Head of caudate nucleus (tissue), 42 donors: ENCODE measurements at places on chromosomes 3 and 15.

DNA sequence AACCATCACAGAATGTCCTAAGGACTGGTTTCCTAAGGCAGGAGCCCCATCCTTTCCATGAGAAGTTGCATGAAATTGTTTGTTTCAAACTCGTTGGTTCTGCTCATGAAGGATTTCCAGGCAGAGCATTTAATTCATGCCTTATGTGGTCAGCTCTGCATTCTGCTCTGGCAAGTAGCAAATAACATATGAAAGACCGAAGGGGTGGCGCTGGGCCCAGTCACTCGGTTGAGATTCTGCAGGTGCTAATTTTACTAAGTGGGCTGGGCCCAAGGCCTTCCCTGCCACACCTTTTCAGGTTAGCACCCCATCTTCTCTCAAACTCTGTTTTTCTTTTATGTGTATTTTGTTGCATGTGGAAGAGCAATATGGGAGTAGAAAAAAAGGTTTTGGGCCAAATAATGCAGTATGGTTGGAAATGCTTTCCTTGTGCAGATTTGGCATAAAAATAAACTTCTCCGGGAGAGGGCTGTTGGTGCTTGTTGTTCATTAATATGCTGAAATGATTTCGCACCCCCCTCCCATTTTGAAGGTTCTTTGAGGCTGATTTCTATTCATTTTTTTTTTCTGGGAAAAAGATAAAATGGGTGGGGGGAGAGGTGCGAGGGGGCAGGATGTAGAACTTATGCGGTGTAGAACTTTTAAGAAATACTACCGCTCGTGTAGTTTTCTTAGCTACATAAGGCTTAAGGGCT, 182.9 kb upstream of the FEZF2 start:
- no peak for DNase-seq

DNA sequence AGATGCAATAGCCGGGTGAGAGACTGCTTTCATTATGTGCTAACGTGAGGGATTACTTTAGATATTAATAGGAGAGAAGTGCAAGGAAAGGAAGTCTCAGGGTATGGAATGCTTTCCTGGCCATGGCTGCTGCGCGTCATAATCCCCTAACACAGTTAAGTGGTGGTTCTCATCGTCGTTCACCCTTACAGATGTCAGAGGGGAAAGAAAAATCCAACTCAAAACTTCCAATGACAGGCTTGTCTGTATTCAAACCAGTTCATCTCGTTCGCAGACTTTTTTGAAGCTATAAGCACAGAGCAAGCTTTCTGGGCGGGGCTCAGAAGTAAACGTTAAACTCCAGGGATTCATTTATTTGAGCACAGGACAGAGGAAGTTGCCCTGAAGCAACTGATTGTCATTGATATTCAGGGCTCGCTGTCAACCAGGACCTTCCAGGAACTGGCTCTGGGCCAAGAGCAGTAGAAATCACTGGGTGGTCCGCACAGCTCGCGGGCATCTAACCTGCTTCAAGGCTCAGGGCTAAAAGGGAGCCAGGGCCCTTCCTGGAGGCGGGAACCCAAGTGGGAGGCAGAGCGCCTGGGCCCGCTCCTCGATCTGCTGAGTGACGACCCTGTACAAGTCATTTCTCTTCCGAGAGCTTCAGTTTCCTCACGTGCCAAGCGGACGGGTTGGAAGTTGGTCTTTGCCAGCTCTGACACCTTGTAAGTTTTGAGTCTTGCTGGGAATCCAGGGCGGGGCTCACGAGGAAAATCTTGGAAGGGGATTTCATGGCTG, 1.1 kb upstream of the LPP start:
- DNase-seq, result no peak

GRCh38 chr3:175260145-175260794, 401.1 kb downstream of the NAALADL2 start:
- DNase-seq, result no peak

GRCh38 chr15:66865622-66866611, 163.9 kb downstream of the SMAD6 start:
- no peak for DNase-seq

- DNase-seq, result no peak
Measured at GRCh38 chr15:48096355-48096786, 24.4 kb upstream of the SLC24A5 start.

- DNase-seq, result no peak
Measured at GRCh38 chr15:38745626-38746025, 181.0 kb upstream of the RASGRP1 start.

DNA sequence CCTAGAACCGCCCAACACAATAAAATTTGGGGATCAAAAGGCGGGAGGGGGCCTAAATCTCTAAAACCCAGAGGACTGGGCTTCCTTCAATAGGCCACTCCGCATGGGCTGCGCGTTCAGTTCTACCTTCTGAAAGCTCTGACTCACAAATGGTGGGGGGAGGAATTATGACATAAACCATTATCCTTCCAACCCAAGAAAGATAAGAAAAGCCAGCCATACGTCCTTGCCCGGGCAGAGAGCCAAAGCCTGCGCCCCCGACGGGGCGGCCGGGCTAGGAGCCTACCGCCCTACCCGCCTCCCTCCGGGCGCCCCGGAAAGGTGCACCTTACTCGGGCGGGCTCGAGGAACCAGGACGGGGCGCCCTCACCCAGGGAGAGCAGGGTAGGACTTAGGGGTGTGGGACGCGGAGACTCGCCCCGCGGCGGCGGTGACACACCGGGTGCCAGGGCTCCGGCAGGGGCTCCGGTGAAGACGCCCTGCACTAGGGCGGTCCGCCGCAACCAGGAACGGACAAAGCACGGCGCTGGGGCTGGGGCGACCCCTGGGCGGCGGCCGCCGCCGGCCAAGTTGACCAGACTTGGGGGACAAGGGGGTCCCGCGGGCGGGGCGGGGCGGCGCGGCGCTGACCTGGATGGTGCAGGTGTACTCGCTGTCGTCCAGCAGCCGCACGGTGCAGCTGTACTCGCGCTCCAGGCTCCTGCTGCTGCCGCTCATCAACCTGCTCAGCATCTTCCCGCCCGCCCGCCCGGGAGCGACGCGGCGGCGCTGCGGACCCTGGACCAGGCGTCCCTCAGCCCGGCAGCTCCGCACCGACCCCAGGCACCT, 534 bp downstream of the FRMD5 start:
- DNase-seq, result peak; percentile 51

GRCh38 chr3:172201870-172202236, 162.5 kb downstream of the FNDC3B start:
- no peak for DNase-seq
